ENCODE measurements at places on chromosomes 11 and 22.

- no peak overlapping the region for H3K4me3 ChIP-seq
- no peak for DNase-seq
- peaks cover 6% of the 10 kb centered on the region for H3K36me3 ChIP-seq
- peaks cover 6% of the 10 kb centered on the region for H3K27me3 ChIP-seq
- H3K4me1 ChIP-seq = peaks cover 3% of the 10 kb centered on the region
Observed at GRCh38 chr11:70116386-70117065, 38.4 kb downstream of the ANO1 start.

GRCh38 chr11:107752508-107752907, 40.7 kb upstream of the SLN start:
- H3K27me3 ChIP-seq = peaks cover 58% of the 10 kb centered on the region
- no peaks in the 10 kb centered on the region for H3K36me3 ChIP-seq
- H3K27ac ChIP-seq = no peak overlapping the region
- H3K4me1 ChIP-seq = peaks cover 2% of the 10 kb centered on the region
- no peak overlapping the region for H3K4me3 ChIP-seq

GRCh38 chr11:101187748-101188147, 58.1 kb upstream of the PGR start:
- DNase-seq = no peak
- no peak overlapping the region for H3K4me3 ChIP-seq
- H3K36me3 ChIP-seq = no peaks in the 10 kb centered on the region
- no peaks in the 10 kb centered on the region for H3K4me1 ChIP-seq
- H3K27ac ChIP-seq = no peak overlapping the region

GRCh38 chr22:25054943-25055511, 102.5 kb downstream of the KIAA1671 start:
- peaks cover 10% of the 10 kb centered on the region for H3K27me3 ChIP-seq
- H3K27ac ChIP-seq = no peak overlapping the region
- H3K36me3 ChIP-seq = no peaks in the 10 kb centered on the region
- H3K4me3 ChIP-seq = no peak overlapping the region
- DNase-seq = no peak
- H3K4me1 ChIP-seq = peaks cover 9% of the 10 kb centered on the region

DNA sequence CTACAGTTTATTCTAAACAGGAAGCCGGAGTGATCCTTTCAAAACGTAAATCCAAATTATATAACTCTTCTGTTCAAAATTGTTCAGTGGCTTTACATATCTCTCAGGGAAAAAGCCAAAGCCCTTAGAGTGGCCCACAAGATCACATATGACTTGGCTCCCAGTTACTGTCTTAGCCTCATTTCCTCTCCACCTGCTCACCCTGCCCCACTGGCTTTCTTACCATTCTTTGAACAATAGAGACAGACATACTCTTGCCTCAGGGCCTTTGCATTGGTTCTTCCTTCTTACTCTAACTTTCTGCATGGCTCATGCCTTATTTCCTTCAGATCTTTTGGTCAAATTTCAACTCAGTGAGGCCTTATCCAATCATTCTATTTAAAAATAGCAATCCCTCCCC, 52.1 kb downstream of the STIM1 start:
- H3K36me3 ChIP-seq = peaks cover 6% of the 10 kb centered on the region
- no peak for DNase-seq
- H3K4me1 ChIP-seq = peaks cover 69% of the 10 kb centered on the region
- peak overlapping the region; percentile 9 for H3K4me3 ChIP-seq
- H3K27ac ChIP-seq = peak overlapping the region; percentile 91

GRCh38 chr11:64238999-64239398, 1.9 kb upstream of the FKBP2 start:
- peaks cover 2% of the 10 kb centered on the region for H3K36me3 ChIP-seq
- no peak for DNase-seq
- H3K4me1 ChIP-seq = peaks cover 29% of the 10 kb centered on the region
- H3K27ac ChIP-seq = peak overlapping the region; percentile 98

DNA sequence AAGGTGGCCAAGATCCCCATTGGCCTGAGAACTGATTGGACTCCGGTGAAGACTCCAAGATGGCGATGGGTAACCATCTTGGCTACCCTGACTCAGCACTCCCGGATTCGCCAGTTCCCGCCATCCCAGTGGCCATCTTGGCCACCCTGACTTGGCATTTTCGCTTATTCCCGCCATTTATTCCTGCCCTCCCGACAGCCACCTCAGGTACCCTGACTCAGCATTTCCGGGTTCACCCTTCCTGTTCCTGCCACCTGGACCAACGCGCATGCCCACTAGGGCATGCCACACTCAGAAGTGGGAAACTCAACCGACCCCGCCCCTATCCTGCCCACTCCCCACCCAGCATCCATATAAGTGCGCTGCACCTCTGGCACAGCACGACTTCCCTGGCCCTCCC, 7.8 kb downstream of the OR8K5 start:
- H3K27ac ChIP-seq = no peak overlapping the region
- H3K4me1 ChIP-seq = no peaks in the 10 kb centered on the region
- no peak for DNase-seq
- no peaks in the 10 kb centered on the region for H3K27me3 ChIP-seq
- H3K36me3 ChIP-seq = no peaks in the 10 kb centered on the region

All from T-helper 17 cell (primary cell).